ENCODE measurements at places on chromosomes 1 and 21.

DNA sequence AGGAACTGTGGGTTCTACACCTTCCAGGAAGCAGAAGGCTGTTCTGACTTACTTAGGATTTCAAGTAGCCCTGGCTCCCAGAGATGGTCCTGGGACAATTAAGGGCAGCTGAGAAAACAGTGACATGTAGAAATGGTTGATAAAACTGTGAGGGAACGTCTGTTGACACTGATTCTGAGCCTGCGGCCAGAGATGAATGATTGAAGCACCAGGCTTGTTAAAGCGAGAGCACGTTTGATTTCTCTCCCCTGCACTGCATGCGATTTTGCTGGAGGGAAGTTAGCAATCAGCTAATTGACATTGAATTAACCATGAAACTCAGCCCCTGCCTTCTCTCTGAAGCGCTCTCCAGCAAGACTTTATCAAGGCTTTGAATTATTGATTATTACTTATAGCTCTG, 29.9 kb upstream of the POU3F1 start:
- no peak for DNase-seq

DNA sequence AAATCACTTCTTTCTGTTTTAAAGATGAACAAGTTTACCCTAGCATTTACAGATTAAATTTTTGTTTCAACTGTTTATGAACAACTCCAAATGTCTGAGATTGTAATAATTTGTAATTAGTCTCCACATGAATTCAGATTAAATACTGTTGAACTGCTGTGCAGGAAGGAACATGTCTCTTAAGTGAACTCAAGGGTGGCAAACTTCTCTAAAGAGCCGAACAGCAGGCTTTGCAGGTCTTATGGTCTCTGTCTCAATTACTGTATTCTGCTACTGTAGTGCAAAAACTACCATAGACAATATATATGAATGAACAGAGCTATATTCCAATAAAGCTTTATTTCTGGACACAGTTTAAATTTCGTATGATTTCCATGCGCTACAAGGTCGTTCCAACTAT, 6.6 kb downstream of the RSBN1 start:
- no peak for DNase-seq

DNA sequence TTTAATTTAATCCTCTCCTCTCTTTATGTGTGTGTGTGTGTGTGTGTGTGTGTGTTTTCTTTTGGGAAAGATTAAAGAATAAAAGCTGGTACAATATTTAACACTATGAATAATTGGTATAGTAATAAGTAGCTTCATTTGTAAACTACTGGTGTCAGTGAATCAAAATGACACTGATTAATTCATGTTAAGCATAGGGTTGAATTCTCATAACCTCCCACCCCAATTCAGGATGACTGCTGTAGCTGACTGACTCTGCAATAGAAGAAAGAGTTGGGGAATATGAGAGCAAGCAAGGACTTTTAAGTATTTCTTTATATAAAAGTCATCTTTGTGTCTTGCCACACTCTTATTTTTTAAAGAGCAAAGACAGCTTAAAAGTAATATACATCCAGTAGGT, 13.1 kb downstream of the SLC30A7 start:
- DNase-seq, result no peak

GRCh38 chr1:206570529-206570928, 41.7 kb downstream of the EIF2D start:
- DNase-seq, result no peak

- no peak for DNase-seq
Observed at GRCh38 chr1:82125119-82125518, 324.4 kb downstream of the ADGRL2 start.

- no peak for DNase-seq
Observed at GRCh38 chr1:245469006-245469405, 314.2 kb downstream of the KIF26B start.

DNA sequence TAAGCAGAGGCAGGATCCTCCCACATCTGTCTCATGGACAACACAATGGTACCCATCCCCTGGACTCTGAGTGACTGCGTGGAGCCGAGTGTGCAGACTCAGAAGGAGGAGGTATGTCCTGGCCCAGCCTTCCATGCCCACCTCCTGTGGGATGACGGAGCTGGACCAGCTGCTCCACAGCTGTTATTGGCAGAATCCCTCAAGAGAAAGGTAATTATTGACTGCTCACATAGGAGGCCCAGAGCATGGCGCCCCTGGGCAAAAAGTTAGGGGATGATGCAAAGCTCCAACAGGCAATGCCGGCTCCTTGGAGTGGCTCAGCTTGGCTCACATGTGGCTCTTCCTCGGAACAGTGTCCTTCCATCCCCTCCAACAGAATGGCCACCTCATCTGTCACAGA, 12.2 kb upstream of the ACTRT2 start:
- DNase-seq, result no peak

DNA sequence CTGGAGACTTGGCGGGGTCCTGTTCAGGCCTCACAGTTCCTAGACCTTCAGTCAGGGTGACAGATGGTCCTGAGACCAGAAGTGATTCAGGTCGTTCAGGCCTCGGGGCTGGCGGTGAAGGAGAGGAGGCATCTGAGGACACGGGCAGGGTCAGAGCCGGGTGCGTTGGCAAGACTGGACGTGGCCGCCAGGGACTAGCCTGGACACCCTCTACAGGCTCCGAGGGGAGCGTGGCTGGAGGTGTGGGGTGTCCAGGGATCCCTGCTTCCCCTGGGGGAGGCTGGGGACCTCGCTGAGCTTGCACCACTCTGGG, 64.0 kb upstream of the TARDBP start:
- DNase-seq, result no peak

DNA sequence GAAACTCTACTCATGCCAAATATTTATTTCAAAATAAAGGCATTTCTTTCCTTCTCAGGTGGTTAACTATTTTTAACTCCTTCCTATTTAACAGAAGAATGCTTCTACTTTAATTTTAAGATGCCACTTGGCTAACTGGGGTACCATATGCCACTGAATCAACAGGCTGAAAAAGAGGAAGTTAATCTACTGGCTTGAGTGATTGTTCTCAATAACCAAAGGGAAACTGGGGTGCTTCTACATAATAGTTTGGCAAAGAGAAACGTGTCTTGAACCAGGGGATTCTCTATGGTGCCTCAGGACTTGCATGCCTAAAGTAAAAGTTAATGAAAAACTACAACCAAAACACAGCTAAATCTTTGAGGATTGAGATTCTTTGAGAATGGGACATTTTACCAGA, 142.6 kb downstream of the DENND1B start:
- no peak for DNase-seq

GRCh38 chr1:107183011-107183410, 42.2 kb downstream of the NTNG1 start:
- DNase-seq, result no peak

- DNase-seq, result no peak
Observed at GRCh38 chr1:21822349-21822748, 10.3 kb downstream of the LDLRAD2 start.

DNA sequence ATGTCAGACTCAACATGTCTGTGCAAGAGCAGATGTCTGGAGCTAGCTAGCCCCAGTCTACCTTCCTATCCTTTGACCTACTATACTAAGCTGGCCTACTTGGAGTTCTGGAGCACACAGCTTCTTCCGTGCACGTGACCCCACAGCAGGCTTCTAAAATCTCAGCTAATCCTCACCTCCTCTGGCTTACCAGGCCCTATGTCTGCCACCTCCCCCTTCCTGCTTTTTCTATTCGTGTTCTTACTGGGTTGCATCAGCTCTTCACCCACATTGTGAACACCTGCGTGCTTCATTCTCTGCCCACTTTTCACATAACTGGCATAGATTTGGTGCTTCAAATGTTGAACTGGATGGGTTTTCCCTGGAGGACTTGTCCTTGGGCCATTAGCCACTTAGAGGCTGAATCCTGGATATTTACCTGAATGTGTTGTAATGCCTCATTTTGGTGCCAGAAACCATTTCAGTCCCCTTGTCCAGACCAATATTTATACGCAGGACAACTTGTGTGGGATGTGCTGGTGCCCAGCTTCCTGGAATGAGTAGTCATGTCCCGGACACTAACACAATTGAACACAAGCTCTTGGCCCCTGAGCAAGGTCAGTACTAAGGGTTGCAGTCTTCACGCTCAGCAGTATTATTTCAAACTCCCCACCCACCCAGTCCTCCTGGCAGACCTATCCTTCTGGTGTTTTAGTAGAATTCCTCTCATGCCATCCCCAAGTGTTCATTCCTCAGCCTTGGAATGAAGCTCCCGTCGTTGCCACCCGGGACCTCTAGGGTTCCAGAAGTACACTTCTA, 24.0 kb downstream of the TENT5C start:
- no peak for DNase-seq

DNA sequence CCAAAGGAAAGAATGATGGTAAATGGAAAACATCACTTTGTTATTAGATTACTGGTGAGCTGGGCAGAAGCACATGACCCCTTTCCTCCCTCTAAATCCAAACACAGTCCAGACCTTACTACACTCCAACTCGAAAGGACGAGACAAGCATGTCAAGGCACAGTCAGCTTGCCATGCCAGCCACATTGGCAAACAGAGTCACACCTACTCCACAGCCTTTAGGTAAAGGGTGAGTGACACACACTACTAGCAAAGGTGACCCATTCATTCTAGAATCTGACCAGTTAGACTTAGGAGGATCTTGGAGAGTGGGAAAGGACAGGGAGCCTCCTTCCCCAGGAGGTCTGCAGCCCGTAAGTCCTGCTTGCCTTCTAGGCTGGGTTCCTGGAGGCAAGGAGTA, 3.0 kb downstream of the SLC44A3 start:
- no peak for DNase-seq

DNA sequence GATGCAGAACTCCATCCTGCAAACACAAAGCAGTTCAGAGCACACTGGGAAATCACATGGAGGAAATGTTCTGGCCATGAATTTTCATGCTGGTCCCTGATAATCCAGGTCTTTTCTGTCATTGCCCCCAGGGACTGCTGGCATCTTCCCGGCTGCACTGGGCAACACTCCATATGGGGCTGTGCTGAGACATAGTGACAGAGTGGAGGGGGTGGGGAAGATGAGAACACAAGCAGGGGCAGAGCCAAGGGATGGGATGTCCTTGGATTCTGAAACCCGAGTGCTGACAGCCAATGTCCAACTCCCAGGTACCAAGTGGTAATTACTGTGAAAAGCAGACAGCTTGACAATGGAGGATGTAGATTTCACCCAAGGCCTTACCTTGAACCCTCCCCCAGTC, 185.7 kb downstream of the HIVEP3 start:
- no peak for DNase-seq

- no peak for DNase-seq
Observed at GRCh38 chr21:41603476-41603875, 95.5 kb upstream of the TMPRSS2 start.

- DNase-seq, result no peak
Observed at GRCh38 chr1:18112611-18113010, 5.0 kb downstream of the IGSF21 start.

- no peak for DNase-seq
Observed at GRCh38 chr21:14543983-14544382, 2.1 kb downstream of the SAMSN1 start.

DNA sequence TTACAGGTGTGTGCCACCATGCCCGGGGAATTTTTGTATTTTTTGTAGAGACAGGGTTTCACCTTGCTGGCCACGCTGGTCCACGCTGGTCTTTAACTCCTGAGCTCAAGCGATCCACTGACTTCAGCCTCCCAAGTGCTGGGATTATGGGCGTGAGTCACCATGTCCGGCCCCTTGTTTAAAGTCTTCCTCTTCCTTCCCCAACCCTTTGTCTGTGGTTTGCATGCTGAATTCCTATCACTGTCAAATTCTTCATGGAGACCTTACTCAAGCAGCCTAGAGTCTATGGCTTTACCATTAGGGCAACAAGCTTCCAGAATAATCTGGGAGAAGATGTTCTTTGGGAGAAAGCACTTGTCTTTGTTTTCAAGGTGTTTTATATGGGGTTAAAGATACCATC, 34.7 kb downstream of the B3GALT5 start:
- DNase-seq, result no peak

DNA sequence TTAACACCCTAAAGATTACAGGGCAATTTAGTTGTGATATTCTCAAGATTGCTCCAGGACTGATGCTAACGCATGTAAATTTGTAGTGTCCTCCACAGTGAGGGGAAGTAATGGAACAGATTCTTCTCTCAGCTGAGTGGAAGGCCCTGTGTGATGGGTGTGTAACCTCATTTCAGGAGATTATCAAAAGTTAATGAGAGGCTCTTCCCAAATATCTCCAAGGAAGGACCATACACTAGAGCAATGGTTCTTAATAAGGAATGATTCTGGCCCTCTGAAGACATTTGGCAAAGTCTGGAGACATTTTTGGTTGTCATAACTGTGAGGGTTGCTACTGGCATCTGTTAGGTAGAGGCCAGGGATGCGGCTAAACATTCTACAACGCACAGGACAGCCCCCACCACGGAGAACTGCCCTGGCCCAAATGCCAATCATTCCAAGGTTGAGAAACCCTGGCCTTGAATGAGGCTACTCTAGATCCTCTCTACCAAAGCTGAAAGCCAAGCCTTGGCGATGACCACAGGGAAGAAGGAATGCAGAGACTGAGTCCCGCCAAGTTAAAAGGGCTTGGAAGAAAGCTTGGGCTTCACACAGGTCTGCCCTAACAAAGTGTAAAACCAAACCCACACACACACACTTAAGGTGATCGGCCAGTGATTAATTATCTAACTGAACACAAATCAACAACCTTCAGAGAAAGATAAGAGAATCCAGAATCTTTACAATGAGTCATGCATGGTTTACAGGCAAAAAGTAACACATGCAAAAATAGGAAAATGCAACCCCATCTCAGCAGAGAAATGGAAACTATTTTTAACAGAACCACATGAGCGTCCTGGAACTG, 135.8 kb downstream of the SYF2 start:
- no peak for DNase-seq

GRCh38 chr21:16195538-16195910, 465.7 kb downstream of the USP25 start:
- no peak for DNase-seq

- no peak for DNase-seq
Observed at GRCh38 chr1:46452931-46453325, 36.7 kb upstream of the DMBX1 start.

GRCh38 chr1:216626394-216627067, 96.7 kb downstream of the ESRRG start:
- DNase-seq, result no peak

- no peak for DNase-seq
Observed at GRCh38 chr1:167627615-167627864, 2.5 kb upstream of the RCSD1 start.

GRCh38 chr1:239587066-239587465, 200.7 kb downstream of the CHRM3 start:
- DNase-seq, result no peak

- DNase-seq, result no peak
Observed at GRCh38 chr21:33157303-33157702, 72.4 kb upstream of the IFNAR2 start.

- no peak for DNase-seq
Observed at GRCh38 chr1:69191335-69191734, 376.4 kb upstream of the LRRC7 start.

DNA sequence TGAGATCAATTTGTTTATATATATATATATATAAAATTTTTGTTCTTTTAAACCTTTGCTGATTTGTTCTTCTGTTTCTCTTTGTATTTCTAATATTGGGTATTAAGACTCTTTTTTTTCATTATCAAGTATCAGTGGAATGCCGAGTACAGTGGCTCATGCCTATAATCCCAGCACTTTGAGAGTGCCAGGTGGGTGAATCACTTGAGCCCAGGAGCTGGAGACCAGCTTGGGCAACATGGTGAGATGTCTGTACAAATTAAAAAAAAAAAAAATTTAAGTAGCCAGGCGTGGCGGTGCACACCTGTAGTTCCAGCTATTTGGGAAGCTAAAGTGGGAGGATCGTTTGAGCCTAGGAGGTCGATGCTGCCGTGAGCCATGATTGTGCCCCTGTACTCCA, 67.1 kb downstream of the MAST2 start:
- no peak for DNase-seq
